ENCODE measurements at places on chromosomes 5 and 9.

- no peak for DNase-seq
Measured at GRCh38 chr9:40928803-40929487, 199.5 kb downstream of the FOXD4L6 start.

DNA sequence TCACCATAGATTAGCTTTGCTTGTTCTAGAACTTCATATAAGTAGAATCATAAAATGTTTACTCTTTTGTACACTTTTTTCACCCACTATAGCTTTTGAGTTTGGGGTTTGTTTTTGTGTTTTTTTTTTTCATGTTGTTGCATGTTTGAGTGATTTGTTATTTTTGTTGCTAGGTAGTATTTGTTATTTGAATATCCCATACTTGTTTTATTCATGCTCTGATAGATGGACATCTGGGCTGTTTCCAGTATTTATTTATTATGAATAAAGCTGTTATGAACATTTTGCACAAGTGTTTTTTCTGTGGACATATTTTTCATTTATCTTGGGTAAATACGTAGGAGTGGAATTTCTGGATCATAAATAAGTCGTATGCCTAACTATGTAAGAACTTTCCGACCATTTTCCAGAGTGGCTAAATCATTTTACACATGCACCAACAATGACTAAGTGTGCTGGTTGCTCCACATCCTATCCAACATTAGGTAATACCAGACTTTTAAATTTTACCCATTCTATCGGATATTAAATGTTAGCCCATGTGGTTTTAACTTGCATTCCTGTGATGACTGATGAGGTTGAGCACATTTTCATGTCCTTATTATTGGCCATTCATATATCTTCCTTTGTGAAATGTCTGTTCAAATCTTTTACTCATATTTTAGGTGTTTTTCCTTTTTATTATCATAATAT lies 69.1 kb upstream of the NR4A3 start:
- DNase-seq: peak; percentile 25

DNA sequence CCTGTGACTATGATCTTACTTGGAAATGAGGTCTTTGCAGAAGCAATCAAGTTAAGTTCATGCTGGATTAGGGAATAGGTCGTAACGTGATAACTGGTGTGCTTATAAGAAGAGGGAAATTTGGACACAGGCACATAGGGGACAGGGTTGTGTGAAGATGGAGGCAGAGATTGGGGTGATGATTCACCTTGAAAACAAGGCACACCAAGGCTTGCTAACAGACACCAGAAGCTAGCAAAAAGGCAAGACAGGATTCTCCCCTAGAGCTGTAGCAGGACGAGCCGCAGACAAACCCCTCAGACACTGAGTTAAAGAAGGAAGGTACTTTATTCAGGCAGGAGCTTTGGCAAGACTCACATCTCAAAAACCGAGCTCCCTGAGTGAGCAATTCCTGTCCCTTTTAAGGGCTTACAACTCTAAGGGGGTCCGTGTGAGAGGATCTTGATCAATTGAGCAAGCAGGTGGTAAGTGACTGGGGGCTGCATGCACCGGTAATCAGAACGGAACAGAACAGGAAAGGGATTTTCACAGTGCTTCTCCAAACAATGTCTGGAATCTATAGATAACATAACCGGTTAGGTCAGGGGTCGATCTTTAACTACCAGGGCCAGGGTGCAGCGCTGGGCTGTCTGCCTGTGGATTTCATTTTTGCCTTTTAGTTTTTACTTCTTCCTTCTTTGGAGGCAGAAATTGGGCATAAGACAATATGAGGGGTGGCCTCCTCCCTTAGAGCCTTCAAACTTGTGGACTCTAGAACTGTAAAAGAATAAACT lies 57.5 kb upstream of the S1PR3 start:
- no peak for DNase-seq

DNA sequence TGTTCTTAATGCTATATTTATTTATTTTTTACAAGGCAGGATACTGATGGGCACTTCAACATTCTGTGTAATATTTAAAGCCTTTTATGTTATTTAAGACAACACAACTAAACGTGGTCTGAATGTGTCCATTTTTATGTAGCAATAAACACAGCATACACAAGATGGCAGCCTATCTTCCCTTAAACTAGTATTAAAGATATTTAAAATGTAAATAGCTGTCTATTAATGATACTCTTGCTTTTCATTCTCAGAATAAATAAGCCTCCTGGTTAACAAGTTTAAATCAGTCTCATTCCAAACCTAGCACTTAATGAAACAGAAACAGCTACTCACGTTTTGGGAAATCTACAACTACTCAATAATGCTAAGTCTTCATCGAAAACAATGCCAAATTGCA lies 315.7 kb downstream of the MCTP1 start:
- peak; percentile 55 for DNase-seq

- no peak for DNase-seq
Measured at GRCh38 chr9:106417685-106418084, 445.3 kb upstream of the ZNF462 start.

DNA sequence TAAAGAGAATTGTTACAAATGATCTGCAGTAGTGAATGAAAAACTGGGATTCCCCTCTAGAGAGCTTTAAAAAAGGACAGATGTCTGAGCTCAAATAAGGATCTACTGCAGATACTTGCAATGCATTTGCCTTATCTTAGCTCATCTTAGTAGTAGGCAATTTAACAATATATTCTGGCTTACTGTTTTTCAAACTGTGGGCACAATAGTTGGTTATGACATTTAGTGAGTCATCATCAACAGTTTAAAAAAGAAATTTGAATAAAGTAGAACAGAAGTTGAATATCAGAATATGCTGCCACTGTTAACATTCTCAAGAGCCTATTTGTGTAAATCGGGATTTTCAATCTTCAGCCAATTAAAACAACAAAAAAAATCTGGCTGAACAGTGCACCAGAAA lies 6.7 kb upstream of the CAST start:
- peak; percentile 43 for DNase-seq

- DNase-seq: no peak
Measured at GRCh38 chr9:136455043-136456002, 15.7 kb upstream of the INPP5E start.
